ENCODE measurements at places on chromosomes 4 and X.

GRCh38 chr4:165506849-165507248, 128.0 kb downstream of the CPE start:
- DNase-seq = peak; percentile 16

DNA sequence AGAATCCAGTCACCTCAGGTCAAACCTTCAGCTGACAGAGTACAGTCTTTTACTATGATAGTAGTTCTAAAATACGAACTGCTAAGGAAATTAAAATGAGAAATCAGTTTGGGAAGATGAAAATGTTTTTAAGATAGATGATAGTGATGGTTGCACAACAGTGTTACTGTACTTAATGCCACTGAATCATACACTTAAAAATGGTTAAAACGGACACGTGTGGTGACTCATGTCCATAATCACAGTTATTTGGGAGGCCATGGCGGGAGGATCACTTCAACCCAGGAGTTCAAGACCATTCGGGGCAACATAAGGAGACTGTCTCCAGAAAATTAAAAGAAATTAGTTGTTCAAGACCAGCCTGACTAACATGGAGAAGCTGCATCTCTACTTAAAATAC, 41.4 kb downstream of the ABHD18 start:
- DNase-seq = peak; percentile 12

GRCh38 chrX:154411981-154412340, 622 bp downstream of the TAFAZZIN start:
- peak; percentile 23 for DNase-seq

DNA sequence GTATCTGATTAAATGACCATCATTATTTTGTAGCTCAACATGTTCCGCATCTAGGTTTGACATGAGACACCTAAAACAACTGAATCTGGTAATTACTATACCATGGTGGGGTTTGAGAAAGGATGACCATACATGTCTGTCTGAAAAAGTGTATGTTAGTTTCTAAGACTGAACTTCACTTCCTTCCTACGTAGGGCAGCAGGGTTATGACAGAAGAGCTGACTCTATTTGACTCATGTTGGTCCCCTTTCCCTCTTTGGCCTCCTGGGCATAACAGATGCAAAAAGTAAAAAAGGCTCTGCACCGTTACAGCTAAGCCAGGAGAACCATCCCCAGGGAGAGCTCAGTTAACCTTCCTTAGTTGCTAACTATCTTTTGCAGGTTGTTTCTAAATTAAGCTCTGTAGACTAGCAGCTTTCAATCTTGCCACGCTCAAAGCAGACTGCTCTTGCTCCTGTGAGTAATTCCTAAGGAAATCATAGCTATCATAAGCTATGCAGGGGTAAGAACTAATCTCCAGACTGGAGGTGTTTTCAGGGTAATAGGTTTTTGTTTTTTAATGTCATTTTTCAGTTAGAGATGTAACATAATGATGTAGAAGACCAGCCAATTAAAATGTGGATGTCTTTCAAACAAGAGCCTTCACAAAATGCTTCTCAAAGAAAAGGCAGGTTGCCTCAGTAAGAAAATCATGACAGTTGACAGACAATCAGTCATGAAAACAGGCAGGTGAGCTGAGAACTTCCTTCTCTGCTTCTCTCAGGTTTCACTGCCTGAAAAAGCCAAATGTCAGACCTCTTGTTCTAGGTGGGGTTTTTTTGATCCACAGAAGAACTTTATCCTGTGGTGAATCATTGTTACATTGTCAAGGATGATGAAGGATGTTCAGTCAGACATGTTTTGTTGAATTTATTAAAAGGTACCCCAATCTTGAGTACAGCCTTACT, 66.9 kb upstream of the DAPP1 start:
- no peak for DNase-seq

DNA sequence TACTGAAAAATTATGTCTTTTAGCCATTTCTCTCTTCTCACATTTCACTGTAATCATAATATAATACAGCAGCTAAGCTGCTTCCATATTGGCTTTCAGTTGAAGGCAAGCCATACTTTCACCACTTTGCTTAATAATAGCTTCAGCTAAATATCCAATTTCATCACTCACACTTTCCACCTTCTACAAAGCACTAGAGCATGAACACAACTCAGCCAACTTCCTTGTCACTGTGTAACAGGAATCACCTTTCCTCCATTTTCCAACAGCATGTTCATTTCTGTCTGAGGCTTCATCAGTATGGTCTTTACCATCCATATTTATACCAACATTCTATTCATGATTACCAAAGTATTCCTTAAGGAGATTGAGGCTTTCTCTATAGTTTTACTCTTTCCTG, 219.8 kb upstream of the CTSO start:
- no peak for DNase-seq

GRCh38 chr4:102493794-102494193, 7.4 kb upstream of the NFKB1 start:
- no peak for DNase-seq

- no peak for DNase-seq
Measured at GRCh38 chr4:80026100-80026499, 46.9 kb downstream of the ANTXR2 start.

- DNase-seq = no peak
Measured at GRCh38 chr4:145097331-145097820, 620 bp downstream of the ANAPC10 start.

- peak; percentile 4 for DNase-seq
Measured at GRCh38 chr4:44194365-44194764, 254.2 kb downstream of the KCTD8 start.

GRCh38 chr4:7813674-7814073, 126.0 kb downstream of the AFAP1 start:
- peak; percentile 97 for DNase-seq

DNA sequence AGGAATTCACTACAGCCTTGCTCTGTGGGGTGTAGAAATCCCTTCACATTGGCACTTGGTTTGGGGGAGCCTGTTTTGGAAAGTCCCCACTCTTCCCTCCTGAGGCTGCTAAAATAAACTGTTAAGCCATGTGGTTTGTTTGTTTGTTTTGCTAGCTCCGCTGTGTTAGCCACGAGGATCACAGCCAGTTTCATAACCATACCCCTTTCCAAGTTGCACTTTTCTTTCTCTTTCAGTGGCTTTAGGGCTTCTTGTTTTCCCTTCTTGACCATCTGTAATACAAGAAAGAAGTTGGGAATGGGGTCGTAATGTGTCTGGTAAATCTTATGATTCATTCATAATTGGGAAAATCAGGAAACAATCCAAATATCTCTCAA, 24.8 kb upstream of the UXT start:
- no peak for DNase-seq

GRCh38 chr4:2451821-2452785, 16.8 kb upstream of the RNF4 start:
- no peak for DNase-seq

GRCh38 chr4:144948009-144948408, 150.0 kb downstream of the ANAPC10 start:
- DNase-seq = peak; percentile 13

DNA sequence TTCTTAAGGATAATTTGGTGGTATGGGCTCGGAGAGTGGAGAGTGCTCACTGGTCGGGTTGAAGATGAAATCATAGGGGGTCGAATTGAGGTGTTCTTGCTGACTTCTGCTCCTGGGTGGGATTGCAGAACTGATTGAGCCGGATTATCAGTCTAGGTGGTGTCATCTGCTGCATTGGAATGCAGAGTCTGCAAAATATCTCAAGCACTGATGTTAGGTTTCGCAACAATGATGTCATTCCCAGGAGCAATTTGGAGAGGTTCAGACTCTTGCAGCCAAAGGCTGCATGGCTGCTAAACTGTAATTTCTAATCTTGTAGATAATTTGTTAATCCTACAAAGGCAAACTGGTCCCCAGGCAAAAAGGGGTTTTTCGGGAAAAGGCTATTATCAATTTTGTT, 67.7 kb downstream of the RHOH start:
- DNase-seq = peak; percentile 54

- DNase-seq = peak; percentile 95
Measured at GRCh38 chr4:166318810-166319525, 445.9 kb downstream of the TLL1 start.
